ENCODE measurements at places on chromosomes 7 and 10.

DNA sequence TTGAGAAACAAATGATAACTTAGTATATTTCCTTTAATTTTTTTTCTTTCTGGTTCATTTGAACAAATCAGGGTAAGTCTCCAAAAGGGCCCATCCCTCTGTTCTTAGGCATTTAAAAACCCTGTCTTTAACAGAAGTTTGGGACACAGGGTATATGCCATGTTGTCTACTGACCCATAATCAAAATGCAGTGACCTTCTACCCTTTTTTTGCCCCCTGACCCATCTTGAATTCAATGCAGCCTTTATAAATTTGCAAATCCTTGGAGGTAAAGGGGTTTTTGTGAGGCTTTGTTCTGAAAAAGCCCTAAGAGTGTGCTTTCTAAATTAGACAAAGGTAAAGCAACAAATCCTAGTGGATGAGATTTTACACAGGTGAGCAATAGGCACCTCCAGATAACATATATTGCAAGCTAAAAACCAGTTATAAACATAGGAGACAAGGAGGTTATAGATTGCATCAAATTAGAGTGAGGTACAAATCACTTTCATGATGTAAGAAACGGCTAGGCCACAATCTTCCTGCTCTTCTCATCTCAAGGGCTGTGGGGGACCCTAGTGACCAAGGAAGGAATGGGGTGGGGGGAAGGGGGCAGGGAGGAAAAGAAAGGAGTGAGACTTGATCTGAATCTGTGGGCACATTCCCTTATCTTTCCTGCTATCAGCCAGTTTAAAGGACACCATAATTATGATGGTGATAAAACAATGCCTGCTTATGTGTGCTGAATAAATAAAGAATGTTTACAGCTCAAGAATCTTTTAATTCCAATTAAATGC, 2.7 kb downstream of the SKIDA1 start:
- no peak for DNase-seq

DNA sequence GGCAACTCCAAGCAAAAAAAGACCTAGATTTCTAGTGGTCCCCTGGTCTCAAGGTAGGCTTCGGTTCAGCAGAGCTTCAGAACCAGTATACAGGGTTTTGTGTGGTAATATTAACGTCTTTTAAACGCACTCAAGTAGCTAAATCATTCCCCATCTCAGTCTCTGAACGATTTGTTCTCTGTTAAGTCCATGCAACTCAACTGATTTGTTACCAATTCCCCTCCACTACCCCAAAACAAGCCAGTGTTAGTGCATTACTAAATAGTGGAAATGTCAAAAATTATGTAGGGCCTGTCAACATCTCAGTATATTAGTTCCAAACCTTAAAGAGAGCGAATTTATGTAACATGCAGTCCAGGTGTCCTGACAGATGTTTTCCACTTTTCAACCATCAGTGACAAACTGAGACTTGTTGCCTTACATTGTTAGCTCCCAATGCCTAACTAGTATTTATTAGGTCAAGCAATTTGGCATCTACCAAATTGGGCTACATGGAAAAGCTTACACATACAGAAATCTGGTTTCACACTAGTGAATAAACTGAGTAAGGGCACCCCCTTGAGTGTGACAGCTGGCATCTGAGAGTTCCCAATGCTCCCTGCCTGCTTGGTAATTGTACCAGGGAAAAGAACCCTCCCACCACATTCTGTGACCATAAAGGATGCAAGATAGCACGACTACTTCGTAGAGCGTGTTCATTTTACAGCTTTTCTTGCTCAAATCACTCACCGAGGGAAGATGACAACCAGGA, 12.2 kb downstream of the HNRNPA2B1 start:
- no peak for DNase-seq

- no peak for DNase-seq
These were observed 343.4 kb downstream of the PRPF18 start for GRCh38 chr10:13930120-13930519.

DNA sequence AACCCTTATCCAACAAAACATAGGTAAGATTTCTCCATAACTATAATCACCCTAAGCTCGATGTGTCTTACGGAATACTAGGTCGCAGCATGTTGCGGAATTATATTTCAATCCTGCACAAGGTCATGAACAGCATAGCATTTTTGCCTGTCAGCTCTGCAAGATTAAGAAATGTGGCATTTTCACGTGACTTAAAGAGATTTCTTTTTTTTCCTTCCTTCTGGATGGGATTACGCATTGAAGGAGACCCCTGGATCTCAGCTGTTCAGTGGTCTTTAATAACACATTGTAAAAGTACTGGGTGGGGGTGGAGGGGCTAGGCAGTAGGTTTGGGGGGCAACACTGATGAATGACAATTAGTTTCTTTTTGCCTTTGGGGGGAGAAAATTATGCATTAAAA, 106.7 kb downstream of the CUBN start:
- DNase-seq, result no peak

DNA sequence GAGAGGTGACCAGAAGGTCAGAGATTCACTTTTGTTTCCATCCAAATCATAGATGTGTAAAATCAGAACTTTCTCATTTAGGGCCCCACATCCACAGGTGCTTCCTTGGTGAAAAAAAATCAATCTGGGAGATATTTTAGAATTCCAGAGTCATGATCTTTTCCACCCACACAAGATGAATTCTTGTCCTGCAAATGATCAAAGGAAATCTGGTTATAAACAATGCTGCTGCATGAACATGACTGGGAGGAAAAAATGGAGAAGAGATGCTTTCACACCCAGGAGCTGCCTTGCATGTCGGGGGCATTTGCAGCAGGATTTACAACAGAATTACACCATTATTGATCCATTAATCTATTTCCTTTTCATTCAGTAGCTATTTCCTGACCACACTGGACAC, 106.5 kb upstream of the TMEM72 start:
- DNase-seq, result no peak

DNA sequence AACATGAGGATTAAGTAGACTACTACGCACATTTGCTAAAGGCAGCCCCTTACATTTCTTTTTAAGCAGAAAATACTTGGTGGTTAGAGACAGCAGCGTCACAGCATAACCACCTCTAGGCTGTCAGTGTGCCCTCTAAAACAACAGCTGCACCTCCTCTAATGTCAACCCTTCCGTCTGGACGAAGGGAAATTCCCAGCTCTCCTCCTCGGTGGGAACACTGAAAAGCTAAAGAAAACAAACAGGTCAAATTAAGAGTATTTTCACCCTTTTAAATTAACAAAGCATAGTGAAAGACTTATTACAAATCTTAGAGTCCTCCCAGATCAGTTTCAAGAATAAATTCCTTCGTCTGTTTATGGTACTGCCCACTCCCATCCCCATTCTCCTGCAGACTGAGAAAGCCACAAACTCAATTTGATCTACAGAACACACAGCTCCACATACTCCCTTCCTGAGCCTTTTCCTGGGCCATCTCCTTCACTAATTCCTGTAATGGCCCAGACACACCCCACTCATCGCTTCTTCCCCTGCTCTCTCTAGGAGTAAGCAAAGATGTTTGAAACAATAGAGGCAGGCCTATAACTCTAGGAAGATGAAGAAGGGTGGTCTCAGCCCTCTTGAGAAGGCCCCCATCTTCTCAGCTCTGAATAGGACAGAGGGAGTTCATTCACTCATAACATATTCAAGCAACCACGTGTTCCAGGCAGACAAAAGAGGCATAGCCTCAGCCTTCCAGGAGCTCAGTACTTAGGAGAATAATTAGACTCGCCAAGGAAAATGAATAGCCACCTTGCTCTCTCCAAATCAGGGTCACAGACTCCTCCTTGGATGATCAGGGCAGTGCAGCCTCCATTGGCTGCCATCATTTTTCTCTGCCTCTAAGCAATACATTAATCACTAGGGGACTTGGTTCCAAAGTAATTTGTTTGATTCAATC, 47.5 kb upstream of the HNRNPH3 start:
- no peak for DNase-seq

DNA sequence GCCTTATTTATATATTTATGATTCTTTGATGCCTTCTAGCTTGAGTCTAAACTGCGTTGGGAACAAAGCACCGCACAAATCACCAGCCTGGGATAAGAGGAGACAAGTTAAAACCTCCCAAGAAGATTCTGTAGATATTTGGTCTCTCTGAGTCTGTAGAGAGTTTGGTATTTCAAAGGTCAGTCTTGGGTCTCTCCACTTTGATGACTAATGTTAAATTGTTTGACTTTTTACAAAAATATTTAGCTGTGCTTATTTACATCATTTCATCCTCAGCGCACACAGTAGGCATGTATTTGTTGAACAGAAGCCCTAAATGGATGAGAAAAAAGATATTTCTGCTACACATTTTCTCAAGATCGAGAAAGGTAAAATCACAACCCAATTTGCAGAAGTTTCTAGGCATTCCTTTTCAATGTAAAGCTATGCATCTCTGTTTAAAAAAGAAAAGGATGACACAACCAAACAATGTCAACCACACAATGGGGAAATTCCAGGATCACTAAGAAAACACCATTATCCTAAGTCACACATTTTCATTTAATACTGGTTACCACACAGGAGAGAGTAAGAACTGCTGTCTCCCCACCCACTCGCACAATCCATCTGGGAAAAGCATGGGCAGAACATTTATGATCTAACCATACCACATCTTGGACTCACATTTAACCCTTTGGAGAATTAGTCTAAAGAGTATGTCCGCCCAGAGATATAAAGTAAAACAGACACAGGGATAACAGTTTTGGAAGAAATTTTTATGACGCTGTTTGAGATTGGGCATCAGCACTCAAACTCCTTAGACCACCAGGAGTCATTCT, 4.4 kb downstream of the CDK6 start:
- DNase-seq, result peak; percentile 94

DNA sequence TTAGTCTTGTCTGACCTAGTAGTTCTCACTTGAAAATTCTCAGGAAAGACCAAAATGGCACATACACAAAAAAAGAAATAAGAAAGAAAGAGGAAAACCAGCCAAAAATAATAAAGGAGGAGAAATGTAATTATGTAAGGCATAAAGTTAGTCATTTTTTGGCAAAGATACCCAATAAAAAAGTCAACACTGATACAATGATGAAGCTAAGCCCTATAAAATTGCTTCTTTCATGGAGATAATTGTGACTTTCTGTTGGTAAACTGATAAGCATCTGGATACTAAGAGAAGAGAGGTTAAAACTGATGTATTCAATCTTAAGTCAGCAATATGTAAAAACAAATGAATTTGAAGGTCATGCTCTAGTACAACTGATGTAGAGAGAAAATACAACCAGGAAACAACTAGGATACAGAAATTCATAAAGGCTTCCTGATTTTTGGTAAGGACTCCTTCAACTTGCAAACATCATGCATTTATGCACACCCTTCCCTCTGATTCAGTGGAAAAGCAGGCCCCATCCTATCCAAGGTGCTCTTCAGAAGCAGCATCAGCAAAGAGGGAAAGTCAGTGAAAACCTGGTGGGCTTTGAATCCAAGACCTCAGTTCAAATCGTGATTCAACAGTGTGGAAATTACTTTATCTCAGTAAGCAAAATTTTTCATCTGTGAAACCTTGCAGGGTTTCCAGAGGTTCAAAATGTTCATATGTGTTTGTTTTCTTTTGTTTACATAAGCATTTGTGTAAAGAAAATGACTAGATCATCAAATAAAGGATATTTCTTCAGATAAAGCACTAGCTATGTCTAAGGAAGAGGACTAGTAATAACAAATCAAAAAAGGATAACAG, 32.6 kb downstream of the IMMP2L start:
- peak; percentile 5 for DNase-seq

GRCh38 chr7:113370910-113371309, 252.6 kb upstream of the SMIM30 start:
- DNase-seq, result no peak

GRCh38 chr7:16561943-16562342, 35.3 kb downstream of the LRRC72 start:
- DNase-seq, result no peak

DNA sequence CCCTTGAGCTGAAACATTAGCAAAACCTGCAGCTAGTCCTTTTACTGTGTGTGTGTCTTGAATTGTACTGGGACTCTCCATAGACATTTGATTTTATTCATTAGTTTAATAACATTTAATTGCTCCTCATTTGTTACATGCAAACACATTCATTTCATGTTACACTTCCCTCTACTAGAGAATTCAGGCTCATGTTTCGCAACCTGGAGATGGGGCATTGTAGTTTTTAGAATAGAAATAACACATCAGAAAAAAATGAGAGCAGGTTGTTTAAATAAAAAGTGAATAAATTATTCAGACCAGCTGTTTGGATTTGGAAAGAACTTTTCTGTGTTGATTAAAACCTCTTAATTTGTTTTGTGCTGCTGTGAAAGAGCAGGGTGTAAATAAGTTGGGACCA, 243.9 kb downstream of the ETV1 start:
- no peak for DNase-seq

- DNase-seq, result no peak
These were observed 3.6 kb upstream of the ALOX5 start for GRCh38 chr10:45370202-45370955.

DNA sequence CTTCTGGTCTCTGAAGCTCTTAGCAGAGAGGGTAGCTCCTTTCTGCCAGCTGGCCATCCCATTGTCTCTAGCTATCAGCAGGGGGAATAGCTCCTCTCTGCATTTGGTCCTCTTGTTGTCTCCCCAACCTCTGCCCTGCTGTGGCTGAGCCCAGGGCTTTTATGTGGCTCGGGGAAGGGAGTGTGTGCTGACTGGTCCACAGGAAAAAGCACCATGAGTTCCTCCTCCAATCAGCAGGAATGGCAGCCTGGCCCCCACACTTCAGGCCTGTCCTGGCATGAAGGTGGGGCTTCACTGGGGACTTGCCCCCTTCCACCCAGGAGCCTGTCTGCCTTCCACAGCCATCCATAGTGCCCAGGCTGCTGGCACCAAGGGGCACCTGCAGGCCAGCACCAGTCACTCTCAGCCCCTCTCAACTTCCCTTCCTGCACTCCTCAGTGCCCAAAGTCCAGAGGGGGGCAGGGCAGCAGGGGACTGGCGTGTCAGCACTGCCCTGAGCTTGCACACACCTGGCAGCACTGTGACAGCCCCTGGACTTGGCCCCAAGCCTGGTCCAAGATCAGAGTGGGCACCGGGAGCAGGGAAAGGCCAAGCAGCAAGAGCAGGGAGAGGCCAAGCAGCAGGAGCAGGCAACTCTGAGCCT, 36.2 kb downstream of the NOLC1 start:
- DNase-seq, result no peak

DNA sequence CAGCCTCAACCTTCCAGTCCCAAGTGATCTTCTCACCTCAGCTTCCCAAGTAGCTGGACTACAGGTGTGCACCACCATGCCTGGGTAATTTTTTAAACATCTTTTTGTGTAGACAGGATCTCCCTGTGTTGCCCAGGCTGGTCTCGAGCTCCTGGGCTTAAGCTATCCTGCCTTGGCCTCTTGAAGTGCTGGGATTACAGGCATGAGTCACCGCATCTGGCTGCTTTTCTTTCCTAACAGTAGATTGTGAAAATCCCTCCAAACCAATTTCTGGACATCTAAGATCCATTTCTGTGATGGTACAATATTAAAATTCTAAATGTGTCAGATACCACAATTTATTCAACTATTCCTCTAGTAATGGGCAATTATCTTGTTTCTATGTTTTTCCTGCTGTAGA, 38.7 kb downstream of the RAB18 start:
- DNase-seq, result peak; percentile 54
